ENCODE measurements at places on chromosomes 13 and 19.

GRCh38 chr13:31699650-31700049, 39.7 kb upstream of the RXFP2 start:
- no peak for DNase-seq

DNA sequence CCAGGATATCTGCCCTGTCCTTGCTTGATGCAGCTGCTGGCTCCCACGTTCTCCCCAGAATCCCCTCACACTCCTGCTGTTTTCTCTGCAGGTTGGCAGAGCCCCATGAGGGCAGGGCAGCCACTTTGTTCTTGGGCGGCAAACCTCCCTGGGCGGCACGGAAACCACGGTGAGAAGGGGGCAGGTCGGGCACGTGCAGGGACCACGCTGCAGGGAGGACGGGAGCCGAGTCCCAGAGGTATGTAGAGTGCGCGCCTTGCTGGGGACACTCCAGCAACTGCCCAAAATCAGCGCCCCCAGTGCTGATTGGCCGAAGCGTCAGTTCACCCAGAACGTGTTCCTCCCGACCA, 30.3 kb upstream of the MIER2 start:
- no peak for DNase-seq

GRCh38 chr13:85497652-85498051, 301.6 kb downstream of the SLITRK6 start:
- DNase-seq = no peak

GRCh38 chr19:51994048-51994644, 7.5 kb upstream of the ZNF350 start:
- DNase-seq = no peak

GRCh38 chr19:29952646-29953045, 10.6 kb downstream of the URI1 start:
- peak; percentile 39 for DNase-seq

DNA sequence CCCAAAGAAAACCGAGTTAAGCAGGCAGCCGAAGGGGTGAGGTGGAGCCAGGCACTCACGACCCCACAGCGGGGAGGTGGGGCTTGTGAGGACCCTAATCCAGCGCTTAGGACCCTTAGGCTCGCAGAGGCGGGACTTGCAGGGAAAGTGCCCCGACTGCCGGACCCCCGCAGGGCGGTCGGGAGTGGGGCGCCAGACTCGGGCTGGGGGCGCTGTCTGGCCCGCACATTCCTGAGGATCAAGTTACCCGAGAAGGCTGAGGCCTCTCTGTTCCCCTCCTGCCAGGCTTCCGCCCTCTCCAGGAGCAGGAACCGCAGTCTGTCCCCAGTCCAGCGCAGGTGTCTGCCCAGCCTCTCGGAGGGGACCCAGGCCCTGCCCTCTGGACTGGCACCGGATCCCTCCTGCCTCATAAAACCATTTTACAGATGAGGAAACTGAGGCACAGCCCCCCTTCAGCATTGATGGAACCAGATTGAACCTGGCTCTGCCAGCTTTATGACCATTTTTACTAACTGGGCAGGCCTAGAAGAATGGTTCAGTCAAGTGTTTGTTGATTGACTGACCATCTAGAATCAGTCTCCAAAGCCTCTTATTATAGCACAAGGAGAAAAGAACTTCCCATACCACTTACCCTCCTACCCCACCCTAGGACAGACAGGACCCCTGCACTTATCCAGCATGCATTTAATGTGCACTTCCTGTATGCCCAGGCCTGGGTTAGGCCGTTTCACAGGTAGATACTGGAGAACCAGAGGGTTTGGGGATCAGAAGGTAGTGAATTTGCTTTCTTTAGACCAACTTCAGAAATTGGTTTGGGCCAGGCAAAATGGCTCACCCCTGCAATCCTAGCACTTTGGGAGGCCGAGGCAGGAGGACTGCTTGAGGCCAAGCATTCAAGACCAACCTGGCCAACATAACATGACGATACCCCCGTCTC, 6.7 kb upstream of the JUND start:
- no peak for DNase-seq

DNA sequence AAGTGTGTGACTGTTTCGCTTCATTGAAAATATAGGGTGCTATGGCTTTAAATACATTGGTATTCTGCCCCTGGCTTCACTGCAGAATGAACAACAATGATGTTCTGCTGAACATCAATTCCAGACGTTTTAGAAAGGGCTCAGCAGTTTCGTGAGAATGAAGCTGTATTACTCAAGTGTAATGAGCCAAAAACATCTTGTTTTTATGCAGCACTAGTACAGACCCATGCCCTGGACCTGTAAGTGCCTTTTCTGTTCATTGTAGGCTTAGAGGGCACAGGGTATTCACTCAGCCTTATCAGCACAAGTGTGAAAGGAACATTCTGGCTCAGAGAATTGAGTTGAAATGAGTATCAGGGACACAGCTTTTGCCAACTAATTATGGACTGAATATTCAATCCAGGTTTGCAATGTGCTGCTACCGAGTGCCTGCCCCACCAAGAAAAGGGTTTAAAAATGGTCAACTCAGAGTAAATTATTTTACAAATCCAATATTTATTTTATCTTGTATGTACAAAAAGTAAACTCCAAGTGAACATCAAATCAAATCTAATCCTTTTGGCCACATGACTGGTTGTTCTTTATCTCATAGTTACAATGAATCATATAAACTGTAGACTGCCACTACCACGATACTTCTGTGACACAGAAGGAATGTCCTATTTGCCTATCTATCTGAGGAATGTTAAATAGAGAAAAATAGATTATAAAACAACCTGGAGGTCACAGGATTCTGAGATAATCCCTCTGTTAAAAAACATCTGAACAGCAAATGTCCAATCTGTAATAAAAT, 362.8 kb downstream of the NALCN start:
- no peak for DNase-seq

- no peak for DNase-seq
Observed at GRCh38 chr19:3603121-3603811, 3.4 kb downstream of the TBXA2R start.

DNA sequence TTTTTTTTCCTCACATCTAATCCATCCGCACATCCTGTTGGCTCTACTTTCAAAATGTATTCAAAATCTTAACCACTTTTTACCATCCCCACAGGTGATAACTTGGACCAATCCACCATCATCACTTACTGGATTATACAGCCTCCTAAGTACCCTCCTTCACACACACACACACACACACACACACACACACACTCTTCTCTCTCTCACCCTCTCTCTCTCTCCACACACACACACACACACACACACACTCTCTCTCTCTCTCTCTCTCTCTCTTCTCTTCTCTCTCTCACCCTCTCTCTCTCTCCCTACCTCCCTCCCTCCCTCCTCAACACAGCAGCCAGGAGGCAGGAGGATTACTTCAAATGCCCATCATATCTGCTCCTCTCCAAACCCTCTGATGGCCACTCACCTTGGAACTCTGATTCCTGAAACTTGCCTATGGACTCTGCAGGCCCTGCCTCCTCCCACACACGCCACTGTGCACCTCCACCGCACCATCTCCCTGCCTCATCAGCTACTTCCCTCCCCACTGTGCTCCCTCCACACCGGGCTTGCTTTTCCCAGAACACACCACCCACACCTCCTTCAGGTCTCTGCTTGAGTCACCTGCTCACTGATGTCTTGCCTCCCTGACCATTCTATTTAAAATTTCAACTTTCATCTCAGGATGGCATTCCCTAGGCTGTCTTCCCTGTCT, 39.7 kb downstream of the RCBTB2 start:
- no peak for DNase-seq

DNA sequence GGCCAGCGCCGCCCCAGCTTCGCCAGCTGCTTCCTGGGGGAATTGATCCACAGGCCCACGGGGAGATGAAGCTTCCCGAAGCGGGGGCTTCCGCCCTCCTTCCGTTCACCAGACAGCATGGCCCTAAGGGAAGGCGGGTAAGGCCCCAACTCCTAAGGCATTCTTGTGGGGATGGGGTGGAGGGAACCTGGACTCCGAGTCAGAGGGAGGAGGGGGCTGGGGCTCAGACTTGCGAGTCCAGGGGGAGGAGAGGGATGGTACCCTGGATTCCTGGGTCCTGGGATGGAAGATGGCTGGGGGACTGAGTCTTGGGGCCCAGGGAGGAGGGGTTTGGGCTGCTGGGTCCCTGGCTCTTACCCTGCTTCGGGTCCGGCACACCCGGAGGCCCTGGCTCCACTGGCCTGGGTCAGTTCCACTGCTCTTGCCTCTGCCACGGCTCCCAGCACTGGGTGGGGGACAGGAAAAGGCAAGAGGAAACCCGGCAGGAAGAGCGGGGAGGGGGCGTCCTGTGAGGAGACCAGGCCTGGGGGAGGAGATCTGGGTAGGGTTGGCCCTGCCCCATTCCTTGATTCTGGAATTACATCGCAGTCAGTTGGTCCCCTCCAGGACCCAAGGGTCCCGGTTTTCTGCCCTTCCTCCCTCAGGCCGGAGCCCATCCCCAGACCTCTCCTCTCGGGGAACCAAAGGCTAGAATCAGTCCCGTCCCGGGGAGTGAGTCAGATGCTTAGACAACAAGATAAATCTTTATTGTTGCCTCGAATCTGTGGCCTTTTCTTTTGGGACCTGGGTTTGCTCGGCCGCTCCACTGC, at the start of gene RASIP1:
TSS of gene RASIP1 (minus strand) at position 447 of the 809 bp plus-strand sequence. CDS start at position 119, 328 bp downstream.
- no peak for DNase-seq

DNA sequence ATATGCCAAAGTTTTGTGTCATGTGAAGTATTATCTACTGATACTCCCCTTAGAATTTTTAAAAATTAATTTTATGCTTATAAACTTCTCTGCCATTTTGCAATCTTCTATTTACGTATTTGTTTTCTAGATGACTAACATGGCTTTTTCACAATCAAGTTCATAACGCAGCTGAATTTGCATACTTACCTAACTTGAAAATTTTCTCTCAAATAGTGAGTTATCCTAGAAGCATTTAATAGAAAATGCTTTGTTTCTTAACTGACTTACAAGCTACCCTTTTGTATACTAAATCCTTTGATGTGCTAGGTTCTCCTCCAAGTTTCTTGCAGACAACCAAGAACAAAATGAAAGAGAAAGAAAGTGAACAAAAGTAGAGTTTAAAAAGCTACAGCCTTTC, 683.5 kb downstream of the LIG4 start:
- no peak for DNase-seq

DNA sequence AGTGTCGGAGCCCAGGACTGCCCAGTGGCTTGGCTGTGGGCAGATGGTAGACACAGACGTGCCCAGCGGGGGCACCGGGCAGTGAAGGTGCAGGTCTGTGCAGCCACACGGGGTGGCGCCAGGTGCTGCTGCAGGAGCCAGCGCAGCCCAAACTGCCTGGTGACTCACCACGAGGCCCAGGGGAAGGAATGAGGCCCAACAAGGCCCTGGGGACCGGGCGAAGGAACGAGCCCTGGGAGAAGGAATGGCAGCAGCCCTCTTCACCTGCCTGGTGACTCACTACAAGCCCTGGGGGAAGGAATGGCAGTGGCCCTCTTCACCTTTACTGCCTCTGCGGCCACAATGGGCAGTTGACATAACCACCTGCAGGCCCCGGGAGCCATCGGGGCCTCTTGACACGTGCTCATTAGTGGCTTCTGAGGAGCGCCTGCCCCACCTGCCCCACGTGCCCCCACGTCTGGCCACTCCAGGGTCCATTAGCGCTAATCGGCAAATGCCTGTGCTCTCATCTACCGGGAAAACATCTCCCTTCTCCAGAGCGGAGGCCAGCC, 9.3 kb downstream of the MED16 start:
- no peak for DNase-seq

- no peak for DNase-seq
Observed at GRCh38 chr13:85825454-85825853, 26.2 kb upstream of the SLITRK6 start.

GRCh38 chr13:35984287-35984686, 146.9 kb downstream of the DCLK1 start:
- DNase-seq = no peak

DNA sequence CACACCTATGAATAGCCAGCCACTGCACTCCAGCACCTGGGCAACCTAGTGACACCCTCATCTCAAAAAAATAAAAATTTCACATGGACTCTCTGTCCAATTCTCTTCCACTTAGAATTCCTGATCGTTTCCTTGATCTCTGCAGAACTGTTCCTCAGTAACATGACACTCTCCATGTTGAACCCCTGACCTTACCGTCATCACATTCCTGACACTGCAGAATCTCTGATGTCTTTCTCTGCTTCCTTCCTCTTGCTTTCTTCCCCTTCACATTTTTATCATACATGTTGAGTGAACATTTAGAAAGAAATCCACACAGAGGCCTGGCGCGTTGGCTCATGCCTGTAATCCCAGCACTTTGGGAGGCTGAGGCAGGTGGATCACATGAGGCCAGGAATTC, 15.0 kb downstream of the ZNF114 start:
- no peak for DNase-seq

DNA sequence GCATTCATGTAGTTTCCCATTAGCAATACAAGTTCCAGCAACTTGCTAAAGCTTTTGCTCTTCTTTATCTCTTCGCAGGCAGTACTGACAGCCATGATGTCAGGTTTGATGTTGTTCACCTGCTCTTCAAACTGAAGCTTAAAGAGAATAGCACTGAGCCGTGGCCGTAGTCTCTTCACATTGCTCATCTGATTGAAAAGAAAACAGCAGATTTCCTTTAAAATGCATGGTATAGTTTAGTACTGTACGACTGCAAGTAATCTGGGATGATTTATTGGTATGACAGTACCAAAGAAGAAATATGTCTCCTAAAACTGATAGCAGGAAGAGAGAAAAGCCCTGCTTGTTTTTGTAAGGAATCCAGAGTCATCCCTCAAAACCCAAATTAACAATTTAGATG, 284.4 kb downstream of the DIAPH3 start:
- DNase-seq = no peak

- DNase-seq = no peak
Observed at GRCh38 chr19:2089727-2090053, 6.4 kb downstream of the MOB3A start.

DNA sequence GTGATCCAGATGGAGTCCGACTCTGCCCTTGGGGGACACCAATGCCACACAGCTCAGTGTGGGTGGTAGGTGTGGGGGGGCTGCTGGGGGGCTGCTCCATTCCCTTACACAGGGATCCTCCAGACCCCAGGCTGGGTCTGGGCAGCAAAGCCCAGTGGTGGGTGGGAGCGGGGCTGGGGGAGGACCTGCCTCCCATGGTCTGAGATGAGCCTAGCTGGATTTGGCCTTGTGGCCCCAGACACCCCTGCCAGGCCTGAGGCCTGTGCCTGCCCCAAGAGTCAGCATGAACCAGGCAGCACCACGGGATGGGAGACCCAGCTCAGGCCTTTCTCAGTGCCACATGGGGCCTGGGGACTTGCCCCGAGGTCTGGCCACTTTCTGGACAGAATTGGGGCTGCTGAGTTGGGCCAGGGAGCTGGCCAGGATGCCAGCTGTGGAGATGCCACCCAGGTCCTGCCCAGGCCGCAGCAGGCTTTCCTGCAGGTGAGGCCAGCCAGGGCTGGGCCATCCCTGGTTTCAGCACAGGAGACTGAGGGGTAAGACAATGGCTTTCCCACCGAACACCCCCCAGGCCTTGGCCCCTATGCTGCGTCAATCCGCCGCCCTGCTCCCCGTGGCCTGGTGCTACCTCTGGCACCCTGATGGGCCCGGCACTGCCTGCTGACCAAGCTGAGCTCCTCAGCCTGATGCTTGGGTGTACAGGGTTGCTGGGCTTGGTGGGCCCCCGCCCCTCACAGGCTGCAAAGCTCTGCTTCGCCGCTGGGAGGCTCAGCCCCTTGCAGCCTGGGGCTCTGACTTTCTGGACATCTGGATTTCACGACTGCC, 24.2 kb downstream of the CEBPG start:
- DNase-seq = no peak

All from suppressor macrophage treated with lipopolysaccharide for 4 hours (primary cell).